ENCODE measurements at places on chromosomes 6 and 20. TPM values are rescaled to one million over a fixed set of nuclear protein-coding genes. Genes with fewer than 3 reads are reported as not detected.

GRCh38 chr6:155177363-155177961, 86.4 kb upstream of the CLDN20 start:
- DNase-seq: peak; percentile 39

DNA sequence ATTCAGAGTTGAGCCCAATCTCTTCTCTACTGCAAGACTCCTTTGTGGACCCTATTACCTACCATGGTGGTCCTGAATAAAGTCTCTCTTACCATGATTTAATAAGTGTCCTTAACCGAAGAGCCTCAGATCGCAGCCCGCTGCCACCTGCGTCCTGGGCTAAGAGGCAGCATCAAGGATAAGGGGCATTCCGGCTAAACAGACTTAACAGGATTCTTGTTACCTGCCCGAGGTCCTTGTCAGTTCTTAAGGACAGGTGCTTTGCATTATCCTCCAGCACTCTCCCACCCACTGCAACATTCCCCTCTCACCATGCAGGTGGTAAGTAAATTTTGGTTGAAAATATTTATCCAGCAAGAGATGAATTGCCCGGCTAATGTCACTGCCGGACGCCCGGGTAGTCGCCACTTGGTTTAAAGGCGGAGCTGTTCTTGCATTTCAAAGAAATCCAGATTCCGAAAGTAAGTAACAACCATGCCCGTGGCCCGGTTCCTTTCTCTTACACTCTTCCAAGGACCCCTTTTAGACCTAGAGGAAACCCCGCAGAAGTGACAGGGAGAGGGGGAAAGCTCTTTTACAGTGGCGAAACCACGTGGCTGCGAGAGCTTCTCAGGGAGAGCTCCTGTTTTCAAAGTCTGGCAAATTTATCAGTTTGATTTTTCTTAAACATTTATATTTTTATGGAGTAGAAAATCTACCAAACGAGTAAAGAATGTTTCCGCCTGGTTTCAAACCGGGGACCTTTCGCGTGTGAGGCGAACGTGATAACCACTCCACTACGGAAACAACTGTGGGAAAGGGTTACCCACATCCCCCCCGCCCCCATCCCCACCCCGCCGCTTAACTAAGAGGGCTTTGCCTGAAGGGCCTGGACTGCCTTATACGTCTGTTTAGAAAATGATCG, 41.9 kb upstream of the PRSS16 start:
- no peak for DNase-seq

The DDO gene
- 6.9 TPM for total RNA-seq

GRCh38 chr6:112372226-112372806, 25.2 kb downstream of the RFPL4B start:
- peak; percentile 9 for DNase-seq

The CFB gene
- total RNA-seq: 4.7 TPM

The THBD gene
- total RNA-seq: 15.7 TPM

DNA sequence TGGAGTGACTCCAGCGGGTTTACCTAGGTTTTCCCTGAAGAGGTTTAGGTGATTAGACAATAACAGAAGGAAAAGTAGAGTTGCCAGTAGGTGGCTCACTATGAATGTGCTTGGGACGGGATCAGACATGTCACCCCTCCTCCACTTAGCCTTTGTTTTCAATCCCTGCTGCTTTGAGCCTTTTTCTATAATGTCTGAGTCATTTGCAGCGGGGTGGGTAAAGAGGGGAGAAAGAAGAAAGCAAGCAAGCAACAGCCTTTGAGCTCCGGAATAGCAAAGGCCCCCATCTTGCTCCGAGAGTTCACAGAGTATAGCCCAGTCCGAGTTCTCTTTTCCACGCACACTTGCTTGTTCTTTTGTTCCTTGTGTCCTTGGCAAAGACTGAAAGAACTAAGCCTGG, 129.1 kb downstream of the PACRG start:
- DNase-seq: peak; percentile 62

DNA sequence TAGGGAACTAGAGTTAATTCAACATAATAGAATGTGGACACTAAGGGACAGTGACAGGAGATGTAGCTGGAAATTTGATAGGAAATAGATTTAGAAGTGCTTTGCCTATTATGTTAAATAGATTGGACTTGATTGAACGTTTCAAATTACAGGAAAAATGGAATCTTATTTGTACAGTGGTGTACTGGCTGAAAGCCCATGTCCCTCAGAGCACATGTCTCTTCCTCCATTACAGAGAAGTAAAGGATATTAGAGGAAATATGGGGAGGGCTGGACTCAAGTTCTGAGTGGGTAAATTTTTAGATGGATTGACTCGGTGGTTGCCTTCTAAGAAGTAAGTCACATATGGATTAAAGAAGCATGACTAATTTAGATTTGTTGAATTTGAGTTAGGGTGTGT, 11.4 kb downstream of the PKIB start:
- DNase-seq: no peak

DNA sequence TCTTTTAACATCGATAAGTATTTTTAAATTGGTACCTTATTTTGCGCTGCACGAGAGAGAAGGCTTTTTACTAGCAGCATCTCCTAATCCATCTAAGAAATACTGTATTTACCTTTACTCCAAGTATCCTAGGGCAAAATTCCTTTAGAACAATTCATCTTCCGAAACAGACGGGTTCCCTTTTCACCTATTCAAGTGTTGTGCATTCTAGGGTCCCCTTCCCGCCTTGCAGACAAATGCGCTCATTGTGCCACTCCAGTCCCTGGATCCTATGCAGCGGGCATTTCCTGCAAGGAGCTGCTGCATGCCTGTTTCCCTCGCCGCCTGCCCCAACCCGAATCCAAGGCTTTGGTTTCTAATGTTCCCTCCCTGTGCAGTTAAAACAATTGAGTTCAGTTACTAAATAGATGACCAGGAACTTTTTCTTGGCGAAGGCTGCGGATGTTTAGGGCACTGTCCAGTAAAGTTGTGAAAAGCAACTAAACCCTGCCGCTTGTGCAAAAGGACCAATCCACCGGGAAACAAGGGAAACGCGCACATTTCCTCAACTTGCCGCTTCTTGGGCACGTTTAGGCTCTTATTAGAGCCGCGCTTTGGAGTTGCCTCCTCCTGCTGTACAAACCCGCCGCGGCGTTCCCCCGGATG, 556 bp upstream of the SCAF8 start:
- DNase-seq: no peak

The PREX1 gene
- 41.4 TPM for total RNA-seq

DNA sequence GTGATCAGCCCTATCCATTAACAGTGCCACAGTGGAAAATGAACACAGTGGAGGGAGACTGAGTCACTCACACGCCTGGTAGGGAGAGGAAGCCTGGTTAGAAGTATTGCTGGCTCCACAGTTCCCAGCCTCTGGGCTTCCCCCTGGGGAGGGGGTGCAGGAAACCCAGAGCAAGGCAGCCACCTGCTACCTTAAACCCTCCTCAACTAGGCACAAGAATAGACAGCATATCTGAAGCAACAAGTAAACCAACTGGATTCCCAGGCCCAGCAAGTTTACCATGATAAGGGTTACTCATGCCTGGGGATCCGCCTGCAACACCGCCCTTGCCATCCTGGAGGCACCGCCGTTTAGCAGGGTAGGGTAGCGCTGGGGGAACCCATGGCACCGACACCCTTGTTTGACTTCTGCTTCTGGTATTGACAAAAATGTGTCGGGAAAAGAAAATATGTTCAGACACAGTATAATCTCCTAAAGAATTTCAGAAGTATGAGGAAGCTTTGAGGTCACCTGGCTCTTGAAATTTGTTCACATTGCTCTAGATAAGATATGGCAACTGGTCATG, 38.3 kb downstream of the SLC22A23 start:
- peak; percentile 28 for DNase-seq

DNA sequence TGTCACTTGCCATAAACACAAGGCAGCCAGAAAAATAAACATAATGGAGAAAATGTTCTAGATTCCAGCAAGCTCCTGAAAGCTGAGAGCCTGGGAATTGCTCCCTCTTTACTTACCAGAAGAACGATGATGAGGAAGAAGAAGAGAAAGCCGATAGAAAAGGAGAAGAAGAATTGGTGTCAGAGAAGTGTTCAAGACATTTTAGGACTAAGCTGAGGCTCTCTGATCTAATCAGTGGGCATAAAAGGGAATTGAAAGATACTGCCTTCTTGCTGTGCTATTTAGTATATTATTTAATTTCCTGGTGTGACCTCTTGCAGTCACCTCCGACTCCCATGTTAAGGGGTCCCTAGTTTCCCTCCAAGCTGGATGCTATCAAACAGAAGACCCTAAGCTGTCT, 316.6 kb upstream of the JARID2 start:
- no peak for DNase-seq

DNA sequence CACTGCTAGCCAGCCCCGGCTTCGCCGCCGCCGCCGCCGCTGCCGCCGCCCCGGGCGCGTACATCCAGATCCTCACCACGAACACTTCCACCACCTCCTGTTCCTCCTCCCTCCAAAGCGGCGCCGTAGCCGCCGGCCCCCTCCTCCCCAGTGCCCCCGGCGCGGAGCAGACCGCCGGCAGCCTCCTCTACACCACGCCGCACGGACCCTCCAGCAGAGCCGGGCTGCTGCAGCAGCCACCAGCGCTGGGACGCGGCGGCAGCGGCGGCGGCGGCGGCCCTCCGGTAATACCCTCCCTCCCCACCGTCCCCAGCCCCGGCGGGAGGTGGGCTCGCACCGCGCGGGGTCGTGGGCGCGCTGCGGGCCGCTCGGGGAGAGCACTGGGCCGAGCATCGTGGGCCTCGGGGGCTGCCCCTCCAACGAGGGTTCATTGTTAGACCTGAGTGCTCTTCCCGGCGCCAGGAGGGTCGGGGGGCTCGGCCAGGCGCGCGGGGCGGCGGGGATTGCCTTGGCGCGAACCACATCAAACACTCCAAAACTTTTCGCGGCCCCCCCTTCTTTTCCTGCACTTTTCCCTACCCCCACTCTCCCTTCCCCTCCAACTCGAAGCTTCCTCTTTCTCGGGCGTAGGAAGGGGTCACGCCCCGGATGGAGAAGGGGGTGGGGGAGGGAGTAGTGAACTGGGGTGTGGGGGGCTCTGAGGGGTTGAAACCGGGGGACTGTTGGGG, 827 bp downstream of the E2F3 start:
- peak; percentile 45 for DNase-seq

The HFE gene
- total RNA-seq: 27.3 TPM

DNA sequence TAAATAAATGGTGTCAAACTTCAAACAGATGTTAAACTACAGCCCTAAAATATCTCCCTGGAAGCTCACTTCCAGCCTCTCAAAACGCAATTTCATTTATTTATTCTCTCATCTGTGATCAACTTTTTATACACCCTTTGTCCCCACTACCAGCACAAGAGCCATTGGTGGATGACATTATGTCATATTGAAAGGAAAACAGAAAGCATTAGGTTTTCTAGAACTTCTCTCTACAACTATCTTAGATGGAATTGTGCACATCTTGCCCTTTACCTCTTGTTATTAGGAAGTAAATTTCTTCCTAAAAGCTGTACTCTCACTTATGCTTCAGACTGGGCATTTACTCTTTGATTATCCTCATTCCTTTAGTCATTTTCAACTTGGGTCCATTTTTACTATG, 771.2 kb upstream of the GJE1 start:
- no peak for DNase-seq

The CASS4 gene
- not detected for total RNA-seq

The LRRC1 gene
- total RNA-seq: 10.3 TPM

- peak; percentile 72 for DNase-seq
These were observed 29.3 kb downstream of the CST8 start for GRCh38 chr20:23520185-23520584.

The ESR1 gene
- total RNA-seq: not detected

DNA sequence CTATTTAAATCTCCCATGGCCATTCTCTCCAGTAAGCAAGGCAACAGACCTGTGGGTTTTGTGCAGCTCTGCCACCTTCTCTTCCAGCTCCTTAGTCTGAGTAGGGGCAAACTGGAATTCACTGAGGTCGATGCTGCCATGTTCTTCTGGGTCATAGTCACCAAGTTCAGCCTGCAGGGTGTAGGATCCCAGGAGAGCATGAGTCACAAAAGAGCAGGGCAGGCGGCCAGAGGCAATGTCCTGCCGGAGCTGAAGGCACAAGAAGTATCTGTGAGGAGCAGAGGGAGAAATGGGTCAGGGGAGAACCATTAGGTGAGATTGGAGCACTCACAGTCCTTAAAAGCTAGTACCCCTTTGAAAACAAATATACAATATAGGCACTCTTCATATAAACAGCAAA, 73.7 kb downstream of the SMLR1 start:
- no peak for DNase-seq

DNA sequence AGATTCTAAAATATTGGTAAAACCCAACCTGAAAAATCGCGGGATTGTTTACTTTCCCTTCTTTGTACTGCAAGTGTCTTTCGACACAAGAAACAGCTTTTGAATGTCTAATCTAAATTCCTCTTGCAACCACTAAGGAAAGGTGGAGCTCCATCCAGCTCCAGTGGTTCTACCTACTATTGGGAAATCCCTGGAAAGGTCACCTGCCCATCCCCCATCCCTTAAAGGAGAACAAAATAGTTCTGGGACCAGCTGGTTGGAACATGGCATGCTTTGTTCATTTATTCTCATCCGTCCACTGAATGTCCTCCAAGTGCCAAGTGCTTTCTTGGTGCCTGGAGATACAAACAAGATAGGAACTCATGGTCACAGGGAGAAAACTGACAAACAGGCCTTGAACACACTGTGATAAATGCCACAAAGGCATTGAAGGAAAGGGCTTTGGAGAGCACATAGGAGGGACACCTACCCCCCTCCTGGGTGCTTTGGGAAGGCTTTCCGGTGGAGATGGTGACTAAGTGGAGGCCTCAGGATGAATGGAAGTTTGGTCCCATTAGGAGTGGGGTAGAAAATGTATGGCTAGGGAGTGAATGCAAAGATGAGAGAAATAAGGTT, 2.3 kb upstream of the CITED2 start:
- DNase-seq: peak; percentile 85

GRCh38 chr6:104686550-104687175, 173.1 kb downstream of the HACE1 start:
- no peak for DNase-seq

DNA sequence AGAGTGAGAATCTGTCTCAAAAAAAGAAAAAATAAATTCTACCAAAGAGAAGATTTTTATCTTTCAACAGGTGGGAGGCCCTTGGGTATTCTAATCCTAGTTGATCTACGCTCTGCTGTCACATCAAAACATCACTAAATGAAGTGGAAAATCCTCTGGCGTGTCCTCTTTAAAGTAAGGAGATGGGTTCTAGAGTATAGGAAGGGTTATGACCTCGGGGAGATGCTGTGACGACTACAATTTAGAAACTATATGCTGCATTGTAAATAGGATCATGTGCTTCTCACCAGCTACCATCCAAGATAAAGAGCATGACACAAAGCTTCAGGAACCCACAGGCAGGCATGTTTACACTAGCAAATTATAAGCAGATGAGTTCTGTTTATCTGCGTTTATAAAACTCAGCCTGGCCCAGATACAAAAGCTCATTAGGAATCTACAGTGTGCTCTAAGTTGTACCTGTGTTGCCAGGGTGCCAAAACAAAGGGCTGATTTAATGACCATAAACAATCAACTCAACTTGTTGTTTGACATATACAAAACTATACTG, 197.1 kb upstream of the PLN start:
- no peak for DNase-seq

The C6orf163 gene
- not detected for total RNA-seq

- no peak for DNase-seq
These were observed 170.0 kb downstream of the MRPL14 start for GRCh38 chr6:43957273-43957672.

- no peak for DNase-seq
These were observed 1.5 kb upstream of the ASF1A start for GRCh38 chr6:118892355-118892991.

The CENPW gene
- 23.3 TPM for total RNA-seq

GRCh38 chr20:45850926-45851325, 6.3 kb downstream of the ACOT8 start:
- no peak for DNase-seq

GRCh38 chr6:85747666-85748065, 105.0 kb upstream of the SYNCRIP start:
- DNase-seq: no peak

GRCh38 chr6:169650241-169650958, 51.4 kb downstream of the WDR27 start:
- no peak for DNase-seq

The SPATA2 gene
- 2.8 TPM for total RNA-seq
